Activated CD8-positive, alpha-beta T cell treated with anti-CD3 and anti-CD28 coated beads for 36 hours (primary cell): ENCODE measurements at places on chromosomes 6 and 20.

GRCh38 chr6:140744659-140745320 is 1370.3 kb upstream of the CITED2 start:
- H3K27ac ChIP-seq, result no peak overlapping the region
- H3K36me3 ChIP-seq, result no peaks in the 10 kb centered on the region
- no peaks in the 10 kb centered on the region for H3K4me1 ChIP-seq

DNA sequence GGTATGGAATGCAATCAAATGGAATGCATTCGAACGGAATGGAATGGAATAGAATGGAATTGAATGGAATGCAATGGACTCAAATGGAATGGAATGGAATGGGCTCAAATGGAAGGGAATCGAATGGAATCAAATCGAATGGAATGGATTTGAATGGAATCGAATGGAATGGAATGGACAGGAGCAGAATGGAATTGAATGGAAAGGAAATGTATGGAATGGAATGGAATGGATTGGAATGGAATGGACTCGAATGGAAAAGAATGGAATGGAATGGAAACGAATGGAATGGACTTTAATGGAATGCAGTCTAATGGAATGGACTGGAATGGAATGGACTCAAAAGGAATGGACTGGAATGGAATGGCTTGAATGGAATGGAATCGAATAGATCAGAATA is 18.3 kb upstream of the DEFB115 start:
- H3K27ac ChIP-seq, result no peak overlapping the region
- DNase-seq, result no peak
- H3K4me1 ChIP-seq, result no peaks in the 10 kb centered on the region
- H3K27me3 ChIP-seq, result no peaks in the 10 kb centered on the region
- H3K4me3 ChIP-seq, result no peak overlapping the region

GRCh38 chr6:11714116-11714797 is 64.3 kb downstream of the ADTRP start:
- peaks cover 60% of the 10 kb centered on the region for H3K36me3 ChIP-seq
- peak overlapping the region; percentile 97 for H3K27ac ChIP-seq
- peak; percentile 67 for DNase-seq
- peak overlapping the region; percentile 57 for H3K4me3 ChIP-seq
- H3K4me1 ChIP-seq, result peaks cover 75% of the 10 kb centered on the region

DNA sequence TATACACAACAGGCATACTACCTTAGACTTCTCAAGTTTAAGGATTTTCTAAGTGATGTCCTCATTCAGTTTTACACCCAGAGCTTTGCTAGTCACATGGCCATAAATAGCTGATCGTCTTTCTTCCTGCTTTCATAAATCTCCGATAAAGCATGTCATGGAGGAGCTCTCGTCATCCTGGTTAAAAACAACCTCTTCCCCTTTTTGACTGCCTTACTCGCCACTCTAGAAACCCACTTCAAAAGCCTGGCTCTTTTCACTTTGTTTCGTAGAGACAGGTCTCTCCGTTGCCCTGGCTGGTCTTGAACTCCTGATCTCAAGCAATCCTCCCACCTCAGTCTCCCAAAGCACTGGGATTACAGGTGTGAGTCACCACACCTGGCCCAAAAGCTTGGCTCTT is 67.0 kb upstream of the SMIM29 start:
- H3K27ac ChIP-seq, result peak overlapping the region; percentile 76
- no peaks in the 10 kb centered on the region for H3K27me3 ChIP-seq
- peak overlapping the region; percentile 32 for H3K4me3 ChIP-seq

DNA sequence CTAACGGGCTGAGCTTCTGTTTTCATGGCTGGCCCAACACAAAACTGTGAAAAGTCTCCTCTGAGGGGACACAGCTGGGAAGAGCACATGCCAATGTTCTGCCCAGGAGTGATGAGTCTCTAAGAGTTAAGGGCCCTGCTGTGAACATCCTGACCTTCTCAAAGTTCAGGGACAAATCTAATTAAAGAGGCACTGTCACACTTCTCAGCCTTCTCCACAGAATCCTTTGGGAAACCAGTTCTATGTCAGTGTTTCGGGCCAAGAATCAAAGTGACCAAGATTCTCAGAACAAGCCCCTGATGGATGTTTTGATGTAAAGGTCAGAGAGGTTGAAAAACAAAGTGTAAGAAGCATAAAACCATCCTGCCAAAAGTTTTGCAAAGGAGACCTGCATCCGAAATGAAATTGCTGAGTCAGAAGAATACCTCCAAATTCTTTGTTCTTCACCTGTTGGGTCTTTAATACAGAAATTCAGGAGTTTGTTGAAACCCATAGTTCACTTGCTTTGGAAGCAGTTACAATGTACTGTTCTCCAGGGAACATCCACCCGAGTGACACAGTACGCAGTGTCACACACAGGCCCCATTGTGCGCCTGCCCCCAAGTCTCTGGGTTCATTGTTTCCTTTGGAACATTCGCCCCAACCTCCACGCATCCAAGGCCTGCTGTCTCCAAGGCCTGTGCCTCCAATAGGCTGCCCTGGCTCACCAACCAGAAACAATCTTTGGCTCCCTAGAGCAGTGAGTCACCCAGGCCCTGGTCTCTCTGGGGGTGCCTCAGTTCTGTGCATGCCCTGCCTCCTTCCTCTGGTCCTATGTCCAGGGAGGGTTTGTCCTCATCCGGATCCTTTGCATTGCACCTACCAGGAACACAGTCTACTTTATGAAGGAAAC is 65.5 kb upstream of the QKI start:
- DNase-seq, result no peak
- H3K27ac ChIP-seq, result no peak overlapping the region
- H3K36me3 ChIP-seq, result no peaks in the 10 kb centered on the region
- H3K4me1 ChIP-seq, result no peaks in the 10 kb centered on the region
- no peak overlapping the region for H3K4me3 ChIP-seq

- no peak for DNase-seq
- H3K27ac ChIP-seq, result no peak overlapping the region
- H3K4me3 ChIP-seq, result no peak overlapping the region
- peaks cover 2% of the 10 kb centered on the region for H3K36me3 ChIP-seq
- peaks cover 2% of the 10 kb centered on the region for H3K27me3 ChIP-seq
These were observed 83.3 kb downstream of the MTFR2 start for GRCh38 chr6:136166815-136167214.
